ENCODE measurements at places on chromosomes 4 and X.

DNA sequence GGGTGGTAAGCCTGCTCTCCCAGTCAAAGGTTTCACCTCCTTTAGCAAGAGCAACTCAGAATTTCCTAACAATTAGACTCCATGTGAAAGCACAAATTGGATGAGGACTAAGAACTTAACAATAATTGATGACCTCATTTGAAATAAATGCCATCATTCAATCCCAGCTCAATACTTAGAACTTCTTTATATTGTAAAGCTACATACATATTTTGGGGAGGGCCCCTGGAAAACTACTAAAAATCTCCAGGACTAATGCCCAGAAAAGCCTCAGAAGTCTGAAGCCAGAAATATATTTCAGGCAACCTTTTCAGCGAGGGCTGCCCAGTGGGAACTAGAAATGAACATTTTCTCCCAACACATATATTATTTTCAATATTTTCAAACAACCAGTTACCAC lies 38.1 kb downstream of the AMOT start:
- no peak for DNase-seq

GRCh38 chr4:58275856-58276255 lies 1165.7 kb upstream of the IGFBP7 start:
- no peak for DNase-seq

- DNase-seq, result peak; percentile 84
Measured at GRCh38 chr4:76758290-76758882, 139.6 kb downstream of the SOWAHB start.

- DNase-seq, result no peak
Measured at GRCh38 chr4:176464748-176465147, 145.0 kb downstream of the SPCS3 start.

GRCh38 chr4:89284020-89284424 lies 23.6 kb downstream of the GPRIN3 start:
- no peak for DNase-seq

- peak; percentile 66 for DNase-seq
Measured at GRCh38 chr4:186881521-186882220, 158.0 kb upstream of the FAT1 start.
